GM20000 (cell line): ENCODE measurements at places on chromosomes 4 and X.

GRCh38 chr4:89483833-89484232 lies 176.2 kb upstream of the GPRIN3 start:
- DNase-seq = no peak

DNA sequence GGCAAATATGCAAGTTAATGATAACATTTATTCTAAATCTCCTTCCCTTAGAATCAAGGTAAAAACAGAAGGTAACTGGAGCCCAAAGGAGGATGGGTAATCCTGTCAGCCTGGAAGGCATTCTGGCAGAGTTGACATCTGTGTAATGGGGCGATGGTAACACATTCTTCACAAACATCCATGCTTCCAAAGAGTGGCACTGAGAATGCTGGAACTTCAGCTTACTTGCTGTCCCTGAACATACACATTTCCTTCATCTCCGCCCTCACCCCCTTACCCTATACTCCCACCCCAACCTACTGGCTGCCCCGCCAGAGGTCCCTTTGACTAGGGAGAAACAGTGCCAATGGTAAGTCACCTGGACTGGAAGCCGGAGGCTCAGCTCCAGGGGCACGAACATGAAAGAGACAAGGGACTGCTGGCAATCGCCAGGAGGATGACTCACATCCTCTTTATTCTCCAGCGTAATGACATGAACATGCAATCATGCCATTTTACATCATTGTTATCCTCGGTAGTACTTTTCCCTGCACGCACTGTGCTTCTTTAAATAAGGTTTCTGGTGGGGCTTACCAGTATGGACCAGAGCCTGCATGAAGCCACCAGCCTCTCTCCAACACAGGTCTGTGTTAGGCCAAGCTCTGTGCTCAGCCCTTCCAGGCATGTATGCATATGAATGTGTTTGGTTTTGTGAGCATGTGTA lies 694.2 kb upstream of the TENM3 start:
- DNase-seq = no peak

DNA sequence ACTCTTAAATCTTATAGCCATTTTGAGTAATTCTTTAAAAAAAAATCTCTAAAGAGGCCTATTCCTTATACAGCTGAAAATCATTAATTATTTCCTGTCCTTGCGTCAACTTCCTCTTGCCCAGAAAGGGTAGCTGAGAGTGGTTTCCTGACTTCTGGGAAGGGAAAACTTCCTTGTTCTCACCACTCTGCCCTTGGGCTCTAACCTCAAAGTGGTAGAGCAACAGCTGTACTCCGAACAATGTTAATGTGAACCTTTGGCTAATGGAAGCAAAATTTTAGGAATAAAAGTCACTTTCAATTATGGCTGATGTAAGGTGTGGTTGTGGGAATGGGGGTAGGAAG lies 15.3 kb downstream of the KLHL2 start:
- no peak for DNase-seq

- DNase-seq = no peak
Observed at GRCh38 chr4:19195696-19196095, 1056.0 kb upstream of the SLIT2 start.

DNA sequence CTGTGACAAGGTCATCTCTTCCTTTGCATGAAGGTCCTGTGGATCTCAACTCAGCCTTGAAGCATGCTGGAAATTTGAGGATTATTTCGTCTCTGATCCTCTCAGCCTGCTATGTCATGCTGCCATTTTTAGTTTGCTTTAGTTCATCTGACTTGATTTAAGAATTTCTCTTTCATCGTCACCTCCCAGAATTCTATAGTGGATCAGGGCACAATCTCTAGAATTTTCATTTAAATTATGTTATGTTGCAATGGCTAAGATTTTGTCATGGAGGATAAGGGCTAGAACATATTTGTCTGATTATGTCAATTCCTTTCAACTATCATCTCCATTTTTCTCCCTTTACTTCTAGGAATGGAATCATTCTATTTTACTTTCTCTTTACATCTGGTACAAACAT lies 98.8 kb downstream of the PCDH10 start:
- no peak for DNase-seq
